D721Med (cell line): ENCODE measurements at places on chromosomes 6 and 20.
A peak's percentile ranks its signal among the peaks of the same experiment; 100 is the strongest.

- DNase-seq = peak; percentile 60
Measured at GRCh38 chr6:2952557-2953095, 18.7 kb downstream of the SERPINB6 start.

DNA sequence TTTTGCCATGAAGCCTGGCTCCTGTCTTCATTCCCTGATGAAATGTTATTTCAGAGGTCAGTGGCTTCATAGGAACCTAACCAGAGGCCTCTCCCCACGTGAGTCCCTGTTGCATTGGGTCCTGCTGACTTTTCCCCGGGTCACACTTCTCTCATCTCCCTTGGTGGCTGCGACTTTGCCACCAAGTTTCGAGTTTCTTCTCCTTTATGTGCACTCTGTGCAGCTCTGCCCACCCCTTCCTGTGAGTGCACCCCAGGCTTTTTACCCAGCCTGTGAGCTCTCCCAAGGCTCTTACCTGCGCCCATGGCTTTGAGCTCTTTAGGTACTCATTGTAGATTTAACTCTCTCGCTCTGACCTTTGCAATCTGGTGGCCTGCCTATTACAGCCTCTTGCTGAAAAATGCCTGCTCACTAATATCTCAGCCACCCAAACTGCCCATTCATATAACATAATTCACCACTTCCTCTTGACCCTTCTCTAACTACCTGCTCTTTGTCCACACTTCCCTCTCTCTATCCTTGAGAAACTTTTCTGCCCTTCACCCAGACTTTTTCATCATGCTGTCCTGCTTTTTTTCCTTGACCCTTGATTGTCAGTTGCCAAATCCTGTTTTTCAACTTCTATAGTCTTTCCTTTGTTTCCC lies 105.9 kb downstream of the SASH1 start:
- DNase-seq = no peak

- DNase-seq = no peak
Measured at GRCh38 chr6:26195376-26195923, 108.2 kb downstream of the HFE start.

GRCh38 chr6:159608961-159609651 lies 83.9 kb downstream of the SOD2 start:
- DNase-seq = no peak
